ENCODE measurements at places on chromosomes 1 and 21.

- DNase-seq, result no peak
These were observed 503.4 kb downstream of the NEGR1 start for GRCh38 chr1:71778940-71779339.

DNA sequence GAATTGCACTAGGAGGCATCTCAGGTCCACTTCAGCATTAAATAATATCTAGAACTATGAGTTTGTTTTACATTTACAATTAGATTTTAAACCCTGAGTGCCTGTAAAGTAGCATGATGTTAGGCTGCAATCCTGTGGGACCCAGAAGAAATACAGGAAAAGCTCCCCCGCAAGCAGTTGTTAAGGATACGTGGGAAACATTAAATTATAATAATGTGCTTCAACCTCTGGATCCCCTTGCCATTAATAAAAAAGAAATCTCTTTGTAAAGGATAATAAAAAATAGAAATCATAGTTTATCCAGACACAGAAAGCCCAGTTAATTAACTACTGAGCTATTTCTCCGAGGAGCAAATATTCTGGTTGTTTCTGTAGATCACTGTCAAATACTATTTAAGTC, 106.0 kb downstream of the PCNX2 start:
- DNase-seq, result no peak

GRCh38 chr1:155893389-155894142, 17.6 kb downstream of the RIT1 start:
- DNase-seq, result no peak

DNA sequence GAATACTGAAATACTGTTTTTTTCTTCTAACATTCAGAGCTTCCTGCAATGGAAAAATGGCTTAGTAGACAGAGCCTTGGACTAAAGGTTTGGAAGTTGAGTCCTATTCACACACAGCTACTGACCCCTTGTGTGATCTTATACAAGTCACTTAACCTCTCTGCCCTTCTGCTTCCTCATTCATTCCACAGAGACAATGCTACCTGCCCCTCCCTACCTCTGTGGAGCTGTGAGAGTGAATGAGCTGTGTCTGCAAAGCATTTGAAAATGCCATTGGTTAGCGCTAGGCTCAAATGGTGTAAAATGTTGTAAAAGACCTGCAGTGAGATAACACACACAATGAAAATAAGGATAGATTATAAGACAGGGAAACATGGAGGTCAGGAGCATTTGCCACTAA, 214.4 kb downstream of the BARHL2 start:
- DNase-seq, result no peak

DNA sequence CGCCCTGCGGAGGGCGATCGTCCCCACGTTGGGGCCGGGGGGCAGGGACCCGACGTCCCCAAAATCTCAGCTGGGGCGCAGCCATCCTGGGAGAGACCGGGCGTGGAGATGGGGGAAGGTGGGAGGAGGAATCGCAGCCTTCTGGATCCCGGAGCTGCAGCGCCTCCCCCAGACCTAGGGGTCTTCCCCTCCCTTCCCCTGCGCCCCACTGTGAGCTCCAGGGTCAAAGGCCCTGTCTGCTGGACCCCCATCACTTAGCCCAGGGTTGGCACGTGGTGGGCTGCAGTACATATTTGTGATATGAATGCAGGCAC, 90.2 kb upstream of the VAMP3 start:
- no peak for DNase-seq

DNA sequence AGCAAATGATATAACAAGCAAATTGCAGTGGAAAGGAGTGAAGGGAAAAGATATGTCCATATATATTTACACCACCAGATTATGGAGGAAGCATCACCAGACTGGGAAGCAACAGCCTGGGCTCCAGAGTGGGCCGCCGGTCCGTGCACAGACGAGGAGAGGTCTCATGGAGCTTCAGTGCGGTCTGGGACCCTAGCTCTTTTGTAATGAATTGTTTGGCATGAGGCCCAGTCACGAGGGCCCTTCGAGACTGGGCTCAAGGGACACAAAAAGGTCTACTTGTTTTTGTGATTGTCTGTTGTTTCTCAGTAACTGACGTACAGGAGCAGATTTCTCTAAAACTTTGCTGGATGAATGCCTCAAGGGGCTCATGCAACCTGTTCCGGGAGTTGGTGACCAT, 12.9 kb upstream of the STUM start:
- no peak for DNase-seq

GRCh38 chr1:246797597-246797996, 73.4 kb downstream of the SCCPDH start:
- no peak for DNase-seq

DNA sequence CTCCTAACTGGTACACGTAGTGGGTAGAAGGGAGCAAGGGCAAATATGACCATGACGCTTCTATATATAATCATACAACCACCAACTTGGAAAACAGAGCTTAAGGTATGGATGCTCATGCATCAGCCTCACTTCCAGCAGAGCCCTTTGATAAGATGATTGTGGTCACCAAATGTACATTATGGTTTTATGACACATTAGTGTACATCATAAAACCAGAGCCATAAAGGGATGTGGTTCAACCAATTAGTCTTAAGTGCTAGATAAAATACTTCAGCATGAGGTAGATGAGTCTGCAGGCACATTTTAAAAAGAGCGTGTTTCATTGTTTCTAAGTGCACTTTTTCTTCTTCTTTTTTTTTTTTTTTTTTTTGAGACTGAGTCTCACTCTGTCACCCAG, 43.7 kb downstream of the NIBAN1 start:
- DNase-seq, result no peak
